ENCODE measurements at places on chromosomes 4 and X.

GRCh38 chrX:6517376-6517775 lies 17.5 kb downstream of the VCX3A start:
- no peak for DNase-seq

DNA sequence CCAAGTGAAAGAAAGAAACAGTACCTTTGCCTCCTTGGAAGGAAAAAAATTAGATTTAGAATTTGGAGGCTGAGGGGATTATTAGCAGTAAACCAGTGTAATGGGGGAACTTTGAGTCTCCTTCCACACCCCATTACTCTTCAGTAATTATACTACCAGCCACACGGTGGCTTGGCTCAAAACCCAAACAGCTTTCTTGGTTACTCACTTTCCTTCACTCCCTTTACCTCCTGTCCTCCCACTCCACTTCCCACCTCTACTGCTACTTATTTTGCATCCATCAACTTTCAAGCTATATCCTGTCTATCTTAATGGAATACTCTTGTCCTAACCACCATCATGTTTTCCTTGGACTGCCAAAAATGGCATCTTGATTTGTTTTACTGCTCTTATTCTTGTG lies 310.6 kb upstream of the AADAT start:
- no peak for DNase-seq

- no peak for DNase-seq
Observed at GRCh38 chr4:27701606-27702005, 841.0 kb downstream of the STIM2 start.

DNA sequence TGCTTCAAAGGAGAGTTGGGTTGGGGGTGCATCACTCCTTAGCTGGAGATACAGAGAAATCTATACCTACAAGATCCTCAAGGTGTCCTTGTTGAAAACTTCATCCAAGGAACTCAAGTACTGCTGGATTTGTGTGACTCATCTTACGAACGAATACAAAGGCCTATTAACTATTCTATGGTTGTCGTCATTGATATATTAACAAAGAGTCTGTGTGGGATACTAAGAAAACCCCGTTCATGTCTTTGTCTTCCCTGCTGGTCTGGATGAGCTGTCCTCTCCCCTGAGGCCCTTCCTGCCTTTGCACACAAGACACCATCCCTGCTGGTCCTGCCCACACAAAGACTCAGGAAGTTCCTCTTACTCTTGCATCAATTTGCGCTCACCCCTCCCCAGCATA lies 54.9 kb upstream of the IRF2 start:
- no peak for DNase-seq

DNA sequence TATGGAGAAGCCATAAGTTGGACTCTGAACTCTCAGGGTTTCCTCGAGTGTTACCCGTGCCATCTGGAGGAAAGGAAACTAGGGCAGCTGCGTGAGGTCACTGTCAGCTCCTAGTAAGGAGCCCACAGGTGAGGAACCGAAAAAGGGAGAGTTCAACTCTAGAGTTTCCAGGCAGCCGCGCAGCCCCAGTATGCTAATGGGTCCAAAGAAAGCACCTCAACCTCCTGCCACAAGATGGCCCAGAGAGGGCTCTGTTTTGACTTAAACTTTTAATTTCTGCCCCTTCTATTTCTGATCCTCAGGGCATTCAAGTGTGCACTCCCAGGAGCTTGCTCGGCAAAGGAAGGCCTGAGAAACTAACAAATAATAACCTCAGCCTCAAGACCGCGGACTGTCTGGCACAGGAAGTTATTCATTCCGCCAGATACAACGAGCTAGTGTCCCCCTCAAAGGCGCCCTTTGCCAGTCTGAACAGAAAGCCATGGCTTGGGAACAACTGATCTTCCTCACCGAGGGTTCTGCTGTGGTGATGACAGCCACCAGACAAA lies 13.9 kb downstream of the SCARB2 start:
- DNase-seq, result no peak
